Mesenchymal stem cell (in vitro differentiated cells and primary cell): ENCODE measurements at places on chromosomes 4 and X.
A peak's percentile ranks its signal among the peaks of the same experiment; 100 is the strongest.

DNA sequence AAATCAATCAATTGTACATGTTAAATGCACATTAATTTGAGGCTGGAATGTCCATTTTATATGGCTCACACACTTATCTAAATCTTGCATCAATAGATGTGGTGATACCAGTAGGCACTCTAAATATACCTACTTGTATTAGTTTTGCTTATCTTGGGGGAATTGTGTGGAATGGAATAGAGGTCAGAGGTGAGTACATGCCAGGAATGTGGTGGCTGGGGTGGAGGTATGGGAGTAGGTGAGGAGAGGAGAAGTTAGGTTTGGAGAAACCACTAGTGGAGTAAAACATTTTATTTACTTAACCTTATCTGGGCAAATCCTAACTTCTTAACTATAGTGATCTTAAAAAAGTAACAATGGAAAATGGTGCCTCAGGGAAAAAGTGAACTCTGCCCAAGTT lies 163.1 kb downstream of the ATG4A start:
- DNase-seq = no peak

GRCh38 chrX:152893980-152894610 lies 3.8 kb upstream of the ZNF185 start:
- no peak for DNase-seq

DNA sequence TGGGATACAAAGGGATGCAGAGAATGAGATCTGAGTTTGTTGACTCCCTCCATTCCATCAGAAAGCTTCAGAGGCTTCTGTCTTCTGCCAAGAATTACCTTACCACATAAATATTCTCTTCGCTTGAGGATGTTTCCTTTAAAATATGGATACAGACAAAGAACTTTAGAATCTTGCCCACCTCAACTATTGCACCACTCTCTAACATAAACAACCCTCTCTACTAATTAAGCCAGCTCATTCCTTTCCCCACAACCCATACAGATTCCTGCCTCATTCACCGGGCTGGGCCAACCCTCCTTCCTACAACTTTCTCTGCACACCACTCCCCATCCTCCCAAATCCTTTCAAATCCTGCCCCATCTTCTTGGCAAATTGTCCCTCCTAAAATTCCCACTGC lies 315.8 kb downstream of the RAB28 start:
- no peak for DNase-seq

DNA sequence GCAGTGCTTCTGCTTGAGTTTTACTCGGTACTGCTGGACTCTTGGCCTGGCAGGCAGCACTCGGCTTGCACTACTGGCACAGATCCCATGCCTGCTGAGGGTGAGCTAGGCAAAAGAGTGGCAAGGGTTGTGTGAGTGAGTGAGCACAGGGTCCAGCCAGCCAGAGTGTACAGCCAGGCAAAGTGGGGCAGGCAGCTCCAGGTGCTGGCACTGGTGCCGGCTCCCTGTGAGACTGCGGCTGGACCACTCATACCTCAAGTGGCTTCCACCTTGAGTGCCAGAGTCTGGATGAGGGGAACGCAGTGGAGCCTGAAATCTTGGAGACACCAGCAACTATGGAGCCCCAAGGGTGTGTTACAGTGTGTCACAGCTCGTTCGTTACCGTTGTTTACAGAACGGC lies 1451.9 kb upstream of the AGA start:
- DNase-seq = no peak

DNA sequence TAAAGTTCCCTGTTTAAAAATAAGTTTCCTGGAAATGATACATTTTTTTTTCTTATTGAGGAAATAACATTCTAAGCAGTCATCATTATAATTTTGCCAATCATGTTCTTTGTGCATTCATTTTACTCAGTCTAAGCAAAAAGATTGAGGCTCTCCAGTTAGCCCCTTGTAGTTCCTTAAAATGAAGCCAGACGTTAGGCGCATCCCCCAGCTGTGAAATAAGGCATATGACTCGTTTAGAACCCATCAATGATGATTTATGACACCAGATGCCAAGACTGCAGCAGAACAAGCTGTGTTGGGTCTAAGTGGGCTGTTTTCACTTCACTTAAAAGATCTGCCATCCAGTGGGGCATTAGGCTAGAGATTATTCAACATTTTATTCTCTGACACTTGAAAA lies 17.0 kb downstream of the PDGFC start:
- DNase-seq = no peak

DNA sequence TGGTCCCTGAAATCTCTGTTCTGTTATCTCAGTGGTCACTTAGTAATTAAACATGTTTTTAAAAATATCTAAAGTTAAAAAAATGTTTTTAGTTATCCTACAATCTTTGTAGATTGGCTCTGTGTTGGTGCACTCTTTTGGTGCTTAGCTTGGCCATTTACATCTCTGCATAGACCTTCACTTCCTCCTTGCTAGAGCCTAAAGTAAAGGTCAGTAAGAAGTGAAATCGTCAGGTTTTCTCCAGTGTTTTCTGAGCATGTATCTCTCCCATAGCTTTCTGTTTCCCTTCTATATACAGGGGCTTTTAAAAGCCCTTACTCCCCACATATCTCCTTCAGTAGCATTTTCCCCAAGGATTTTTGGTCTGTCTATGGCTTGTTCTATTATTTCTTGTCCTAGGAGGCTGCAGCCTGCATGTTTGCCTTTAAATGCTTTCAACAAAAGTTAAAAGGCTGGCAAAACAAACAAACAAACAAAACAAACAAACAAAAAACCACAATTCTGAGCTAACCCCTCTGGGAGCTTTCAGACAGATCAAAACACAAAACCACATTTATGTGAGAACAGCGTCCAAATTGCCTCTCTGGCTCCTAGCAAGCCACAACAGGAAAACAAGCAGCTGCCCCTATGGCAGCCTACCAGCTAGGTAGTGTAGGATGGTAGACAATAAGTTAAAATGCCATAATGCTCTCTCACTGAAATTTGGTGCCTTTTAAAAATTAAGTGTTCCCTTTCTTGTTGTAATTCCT lies 27.3 kb upstream of the GPRASP2 start:
- DNase-seq = no peak

- peak; percentile 41 for DNase-seq
Observed at GRCh38 chrX:105483011-105483410, 262.5 kb upstream of the TEX13A start.

- DNase-seq = peak; percentile 45
Observed at GRCh38 chr4:56048383-56048701, 99.6 kb downstream of the CEP135 start.

DNA sequence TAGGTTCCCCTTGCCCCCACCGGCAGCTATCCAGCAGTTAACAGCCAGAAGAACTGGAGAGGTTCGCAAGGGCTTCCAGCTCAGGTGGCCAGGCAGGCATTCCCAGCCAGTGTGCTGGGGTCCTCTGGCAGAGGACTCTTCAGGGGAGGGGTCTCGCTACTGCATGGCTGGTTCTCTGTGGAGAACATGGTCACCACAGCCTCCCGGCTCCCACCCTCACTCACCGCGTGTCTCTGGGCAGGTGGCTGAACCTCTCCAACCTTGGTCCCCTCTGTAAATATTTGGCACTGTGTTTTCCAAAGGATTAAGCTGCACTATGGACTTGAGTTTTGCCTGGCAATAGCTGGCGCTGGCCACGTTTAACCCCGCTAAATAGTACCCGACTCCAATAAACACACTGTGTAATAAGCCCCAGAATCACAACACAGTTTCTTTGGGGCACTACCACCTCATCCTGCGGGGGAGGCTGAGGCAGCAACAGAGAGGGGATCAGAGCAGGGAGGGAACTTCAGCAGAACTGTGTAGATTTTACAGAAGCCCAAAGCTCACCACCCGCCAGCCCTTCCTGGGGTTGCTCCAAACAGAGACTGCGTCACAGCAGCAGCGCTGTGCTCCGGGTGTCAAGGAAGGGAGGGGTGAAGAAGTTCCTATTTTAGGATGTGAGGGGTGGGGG lies 15.2 kb downstream of the BCOR start:
- no peak for DNase-seq

GRCh38 chr4:74311696-74312313 lies 3.5 kb downstream of the EPGN start:
- DNase-seq = peak; percentile 74

GRCh38 chrX:11189097-11189496 lies 78.0 kb downstream of the HCCS start:
- no peak for DNase-seq
